ENCODE measurements at places on chromosomes 2 and 18.

DNA sequence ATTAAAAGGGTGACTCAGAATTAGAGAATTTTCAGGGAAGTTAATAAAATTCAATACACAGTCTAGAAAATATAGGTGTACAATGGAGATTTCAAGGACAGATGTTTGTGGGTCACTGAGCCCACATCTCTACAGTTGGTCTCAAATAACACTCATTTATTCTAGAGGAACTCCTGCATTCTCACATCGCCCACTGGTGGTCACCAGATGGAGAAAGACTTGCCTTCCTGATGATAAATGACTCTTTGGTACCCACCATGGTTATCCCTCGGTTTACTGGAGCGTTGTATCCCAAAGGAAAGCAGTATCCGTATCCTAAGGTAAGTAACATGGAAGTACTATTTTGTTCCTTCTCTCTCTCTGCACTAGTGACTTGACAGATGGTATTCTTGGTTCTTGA lies 1297.1 kb downstream of the DPP10 start:
- DNase-seq, result no peak

DNA sequence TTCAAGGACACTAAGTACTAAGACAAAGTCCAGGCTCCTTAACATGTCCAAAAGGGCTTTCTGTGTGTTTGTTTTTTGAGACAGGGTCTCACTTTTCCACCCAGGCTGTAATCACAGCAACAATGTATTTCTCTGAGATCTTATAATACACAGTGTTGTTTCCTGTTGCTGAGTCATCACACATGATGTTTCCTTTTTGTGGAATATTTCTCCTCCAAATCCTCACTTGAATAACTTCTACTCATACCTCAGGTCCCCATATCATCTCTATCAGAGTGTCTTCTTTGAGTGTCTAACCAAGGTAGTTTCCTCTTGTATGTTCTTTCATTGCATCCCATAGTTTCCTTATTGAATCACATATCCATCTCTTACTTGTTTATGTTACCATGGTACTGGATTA lies 632.0 kb upstream of the PIK3C3 start:
- no peak for DNase-seq

- no peak for DNase-seq
These were observed 121.2 kb downstream of the LYPD6 start for GRCh38 chr2:149451417-149452165.

DNA sequence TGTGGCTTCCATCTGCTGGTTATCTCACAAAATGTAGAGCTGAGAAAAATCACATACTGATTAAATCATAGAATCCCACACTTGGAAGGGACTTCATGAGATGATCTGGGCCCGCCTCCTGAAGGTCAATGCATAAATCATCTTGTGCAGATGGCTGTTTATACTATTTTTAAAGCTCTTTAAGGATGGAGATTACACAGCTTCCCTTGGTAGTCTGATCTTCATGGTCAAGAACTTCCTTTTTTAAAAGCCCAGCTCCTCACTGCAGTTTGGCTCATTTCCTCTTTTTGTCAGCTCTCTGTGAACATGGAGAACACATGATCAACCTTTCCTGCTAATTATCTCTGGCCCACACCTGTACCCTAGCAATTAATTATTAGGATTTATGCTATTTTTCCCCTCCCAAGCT lies 25.9 kb downstream of the GCG start:
- no peak for DNase-seq

DNA sequence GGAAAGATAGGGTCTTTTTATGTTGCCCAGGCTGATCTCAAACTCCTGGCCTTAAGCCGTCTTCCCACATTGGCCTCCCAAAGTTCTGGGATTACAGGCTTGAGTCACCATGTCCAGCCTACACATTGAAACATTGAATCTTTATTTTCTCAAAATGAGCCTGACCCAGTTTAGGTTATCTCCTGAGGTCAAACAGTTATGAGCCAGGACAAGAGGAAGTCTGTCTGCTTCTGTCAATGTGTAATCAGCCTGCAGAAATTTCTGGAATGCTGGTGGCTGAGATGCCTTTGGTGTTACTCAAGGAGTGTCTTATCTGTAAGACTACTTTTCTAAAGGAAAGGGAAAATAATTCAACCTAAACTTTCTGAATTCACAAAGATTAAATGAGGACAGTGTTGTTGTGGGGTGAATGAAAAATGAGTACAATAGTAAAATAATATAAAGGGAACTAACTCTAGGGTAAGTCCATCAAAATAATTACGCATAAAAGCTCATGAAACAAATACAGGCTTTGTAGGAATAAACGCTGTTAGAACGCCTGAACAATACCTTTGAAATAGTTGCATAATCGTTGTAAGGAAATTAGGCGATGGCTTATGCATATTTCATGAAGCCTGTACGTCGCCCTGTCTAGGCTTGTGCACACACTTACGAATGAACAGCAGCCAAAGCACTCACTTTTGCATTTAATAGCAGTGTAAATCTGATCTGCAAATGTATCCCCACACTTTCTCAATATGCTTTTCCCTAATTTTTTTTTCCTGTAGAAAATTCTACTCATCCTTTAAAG lies 260.8 kb downstream of the RDH14 start:
- DNase-seq, result no peak

DNA sequence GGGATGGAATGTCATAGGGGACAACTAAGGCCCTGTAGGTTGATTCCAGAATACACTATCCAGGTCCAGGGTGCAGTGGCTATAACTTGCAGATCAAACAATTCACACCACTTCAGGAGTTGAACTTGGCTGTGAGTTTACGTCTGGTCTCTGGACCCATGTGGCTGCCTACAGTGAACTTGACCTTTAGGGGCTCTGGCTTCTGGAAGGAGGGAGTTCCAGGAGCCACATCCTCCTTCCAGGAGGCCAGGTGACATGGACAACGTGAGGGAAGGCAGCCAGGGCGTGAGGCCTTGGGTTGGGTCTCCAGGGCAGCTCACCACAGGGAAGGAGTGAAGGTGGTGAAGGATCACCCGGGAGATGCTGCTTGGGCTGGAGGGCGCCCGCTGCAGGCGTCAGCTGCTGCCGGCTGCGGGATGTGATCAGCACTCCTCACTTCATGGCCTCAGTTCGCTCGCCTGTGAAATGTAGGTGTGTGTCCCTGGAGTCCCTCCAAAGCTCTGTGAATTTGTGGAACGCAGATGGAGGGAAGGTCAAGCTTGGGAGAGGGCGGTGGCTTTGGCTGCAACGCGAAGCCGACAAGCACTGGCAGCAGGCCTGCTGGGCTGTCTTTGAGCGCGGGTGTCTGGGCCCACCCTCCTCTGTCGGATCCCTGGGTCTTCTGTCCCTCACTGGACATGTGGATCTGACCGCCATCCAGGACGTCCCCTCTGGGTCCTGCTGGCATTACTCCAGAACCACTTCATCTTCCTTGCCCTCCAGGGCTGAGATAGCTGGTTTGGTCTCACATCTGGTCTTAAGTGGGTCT lies 146.5 kb downstream of the GLI2 start:
- DNase-seq, result no peak

- DNase-seq, result no peak
These were observed 131.2 kb downstream of the TMEM18 start for GRCh38 chr2:545711-546650.

GRCh38 chr2:47641366-47641765 lies 141.6 kb upstream of the MSH6 start:
- DNase-seq, result no peak

- no peak for DNase-seq
These were observed 6.7 kb downstream of the ZNF521 start for GRCh38 chr18:25345081-25345866.

GRCh38 chr2:23489471-23490322 lies 104.7 kb downstream of the KLHL29 start:
- DNase-seq, result no peak

- DNase-seq, result peak; percentile 29
These were observed 164.0 kb upstream of the SIX3 start for GRCh38 chr2:44777537-44777936.

DNA sequence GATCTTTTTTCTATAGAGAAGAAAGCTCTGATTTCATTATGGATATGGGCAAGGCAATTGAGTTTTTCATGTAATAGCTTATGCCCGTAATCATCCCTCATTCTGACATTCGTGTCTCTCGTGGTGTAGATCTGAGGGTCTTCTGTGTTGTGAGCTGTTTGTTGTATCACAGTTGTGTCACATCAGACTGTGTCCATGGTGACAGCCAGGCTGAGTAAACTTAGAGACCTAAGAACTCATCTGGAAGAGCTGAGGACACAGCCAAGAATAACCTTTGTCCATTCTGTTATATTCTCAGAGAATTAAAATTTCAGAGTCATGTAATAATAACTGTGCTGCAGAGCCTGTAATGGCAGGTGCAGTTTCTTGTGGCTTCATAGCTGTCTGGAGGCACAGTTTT lies 116.5 kb downstream of the ATP9B start:
- DNase-seq, result no peak

GRCh38 chr2:32901313-32901712 lies 45.4 kb upstream of the LTBP1 start:
- DNase-seq, result no peak

GRCh38 chr2:152094014-152094413 lies 4.8 kb downstream of the CACNB4 start:
- DNase-seq, result no peak

DNA sequence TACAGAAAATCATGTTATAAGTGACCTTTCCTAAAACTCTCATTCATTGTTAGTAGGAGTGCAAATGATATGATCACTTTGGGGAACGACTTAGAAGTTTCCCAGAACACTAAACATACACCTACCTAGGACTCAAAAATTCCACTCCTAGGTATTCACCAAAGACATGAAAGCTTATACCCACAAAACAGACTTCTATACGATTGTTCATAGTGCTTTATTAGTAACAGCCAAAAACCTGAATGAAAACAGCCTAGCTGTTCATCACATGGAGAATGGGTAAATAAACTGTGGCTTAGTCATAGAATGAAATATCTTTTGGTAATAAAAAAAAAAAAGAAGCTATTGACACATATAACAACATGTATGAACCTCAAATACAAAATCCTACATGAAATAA lies 8.8 kb downstream of the NOL10 start:
- DNase-seq, result no peak

- peak; percentile 94 for DNase-seq
These were observed 316.9 kb upstream of the THSD7B start for GRCh38 chr2:136448432-136448831.

GRCh38 chr2:174181368-174181767 lies 67.0 kb downstream of the OLA1 start:
- DNase-seq, result no peak

DNA sequence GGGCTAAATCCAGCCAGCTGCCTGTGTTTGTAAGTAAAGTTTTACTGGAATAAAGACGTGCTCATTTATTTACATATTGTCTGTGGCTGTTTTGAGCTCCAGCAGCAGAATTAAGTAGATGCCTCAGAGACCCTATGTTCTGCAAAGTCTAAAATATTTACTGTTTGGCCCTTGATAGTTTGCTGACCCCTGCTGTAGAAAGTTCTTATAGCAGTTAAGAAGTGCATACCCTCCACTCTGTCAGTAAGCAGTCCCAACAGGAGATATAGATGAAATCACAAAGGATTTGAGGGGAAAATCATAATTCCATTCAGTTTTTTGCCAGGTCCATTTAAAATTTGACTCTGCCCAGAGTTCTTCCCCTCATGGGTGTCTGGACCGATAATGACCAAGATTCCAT lies 50.1 kb upstream of the ITM2C start:
- no peak for DNase-seq

GRCh38 chr2:240793313-240794177 lies 26.5 kb downstream of the KIF1A start:
- no peak for DNase-seq

- DNase-seq, result no peak
These were observed 518.2 kb upstream of the RAB12 start for GRCh38 chr18:8091035-8091434.

DNA sequence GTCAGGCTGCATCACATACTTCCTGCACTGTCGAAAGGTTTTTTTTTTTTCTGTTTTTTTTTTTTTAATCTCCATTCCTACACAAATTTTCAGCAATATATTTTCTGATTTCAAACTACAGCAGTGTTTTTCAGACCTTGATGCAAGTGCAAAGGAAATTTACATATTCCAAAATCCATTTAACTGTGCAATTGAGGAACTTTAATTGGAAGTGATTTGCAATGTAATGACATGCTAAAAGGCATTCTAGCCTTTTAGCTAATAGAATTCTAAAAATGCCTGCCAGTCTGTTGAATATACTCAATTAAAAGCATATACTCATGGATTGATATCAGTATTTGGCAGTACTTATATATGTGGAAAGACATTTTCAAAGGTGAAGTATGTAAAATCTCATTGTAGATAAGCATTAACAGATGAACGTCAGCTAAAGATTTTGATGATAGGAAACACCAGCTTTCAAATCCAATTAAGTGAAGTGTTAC lies 210.5 kb downstream of the OTX1 start:
- no peak for DNase-seq

DNA sequence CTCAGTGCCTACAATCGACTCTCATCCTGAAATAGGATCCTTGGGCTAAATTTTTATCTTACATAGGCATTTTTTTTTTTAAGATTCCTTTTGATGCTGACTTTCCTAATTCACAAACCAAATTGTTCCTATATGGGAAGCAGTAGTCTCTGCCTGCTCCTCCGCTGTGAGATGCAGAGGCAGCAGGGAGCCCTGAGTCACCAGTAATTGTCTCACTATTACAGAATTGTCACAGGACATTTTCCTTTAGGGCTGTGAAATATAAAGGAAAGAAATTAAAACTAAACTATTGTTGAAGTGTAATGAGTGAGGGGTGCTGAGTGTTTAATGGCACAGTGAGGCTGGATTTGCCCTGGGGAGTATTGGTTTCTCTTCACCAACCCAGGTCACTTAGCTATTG lies 63.8 kb downstream of the MYO3B start:
- DNase-seq, result no peak

- DNase-seq, result no peak
These were observed 129.7 kb downstream of the PHLPP1 start for GRCh38 chr18:62844850-62845643.

DNA sequence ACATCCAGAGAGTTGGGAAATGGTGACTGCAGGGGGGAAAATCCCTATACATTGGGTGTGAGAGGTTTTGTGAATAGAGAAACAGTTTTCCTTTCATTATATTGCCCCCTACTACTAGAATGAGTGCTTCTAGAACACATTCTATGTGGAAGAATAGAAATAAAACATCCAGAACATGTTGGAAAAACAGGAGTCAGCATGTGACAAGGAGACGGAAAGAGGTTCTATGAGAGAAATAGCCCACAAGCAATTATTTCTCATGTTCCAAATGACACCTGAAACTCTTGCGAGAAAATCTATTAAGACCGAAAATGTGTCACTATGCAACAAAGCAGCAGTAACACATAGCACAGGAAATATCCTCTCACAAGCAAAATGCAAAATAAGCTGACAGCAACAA lies 202.7 kb upstream of the SPOPL start:
- no peak for DNase-seq

- DNase-seq, result no peak
These were observed 82.3 kb downstream of the VAPA start for GRCh38 chr18:9996094-9996493.

Measured in NCI-H345 (cell line).